ENCODE measurements at places on chromosomes 13 and 19.

DNA sequence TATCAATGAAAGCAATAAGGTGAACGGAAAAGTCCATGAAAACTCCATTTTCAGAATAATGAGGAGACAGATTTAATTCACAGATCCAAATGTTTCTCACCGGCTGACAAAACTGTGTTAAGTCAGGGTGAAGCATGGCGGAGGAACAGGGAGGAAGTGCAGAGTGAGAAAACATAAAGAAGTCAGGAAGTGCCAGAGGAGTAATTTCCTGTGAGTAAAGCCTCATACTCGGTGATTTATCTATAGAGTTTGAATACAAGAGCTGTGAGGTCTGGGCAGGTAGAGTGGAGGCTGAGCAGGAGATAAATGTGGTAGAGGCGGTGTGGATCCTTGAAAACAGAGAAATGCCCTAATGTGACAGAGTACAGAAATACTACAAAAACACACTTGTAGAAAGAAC is 11.4 kb downstream of the CARD8 start:
- no peak for DNase-seq

- no peak for DNase-seq
These were observed 503.4 kb downstream of the TBC1D4 start for GRCh38 chr13:74978591-74978990.

DNA sequence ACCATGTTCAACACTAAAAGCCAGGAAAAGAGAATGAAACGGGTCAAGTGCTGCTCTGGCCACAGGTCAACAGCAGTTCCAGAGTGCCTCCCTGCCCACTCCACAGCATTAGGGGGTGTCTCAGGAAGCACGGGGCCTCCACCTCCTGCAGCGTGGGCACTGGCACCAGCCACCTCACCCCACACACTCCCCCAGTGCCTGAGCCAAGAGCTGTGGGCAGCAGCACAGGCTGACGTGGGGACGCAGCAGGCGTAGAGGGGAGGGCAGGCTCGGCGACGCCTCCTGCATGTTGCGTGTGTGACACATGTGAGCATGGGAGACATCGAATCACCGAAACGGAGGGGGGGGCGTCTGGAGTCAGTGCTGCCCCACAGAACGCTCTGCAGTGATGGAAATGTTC is 21.4 kb upstream of the TMEM160 start:
- DNase-seq, result no peak

GRCh38 chr19:9668544-9668943 is 6.4 kb downstream of the ZNF562 start:
- no peak for DNase-seq

DNA sequence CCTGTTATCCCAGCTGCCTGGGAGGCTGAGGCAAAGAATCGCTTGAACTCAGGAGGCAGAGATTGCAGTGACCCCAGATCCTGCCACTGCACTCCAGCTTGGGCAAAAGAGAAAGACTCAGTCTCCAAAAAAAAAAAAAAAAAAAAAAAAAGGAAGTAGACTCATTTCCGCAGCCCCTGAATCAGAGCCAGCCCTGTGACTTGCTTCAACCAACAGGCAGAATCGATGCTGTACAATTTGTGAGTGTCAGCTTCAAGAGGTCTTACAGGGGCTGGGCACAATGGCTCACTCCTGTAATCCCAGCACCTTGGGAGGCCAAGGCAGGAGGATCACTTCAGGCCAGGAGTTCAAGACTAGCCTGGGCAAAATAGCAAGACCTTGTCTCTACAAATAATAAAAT is 12.8 kb downstream of the ANKRD27 start:
- no peak for DNase-seq

GRCh38 chr13:23202383-23202782 is 21.6 kb downstream of the SGCG start:
- DNase-seq, result no peak

DNA sequence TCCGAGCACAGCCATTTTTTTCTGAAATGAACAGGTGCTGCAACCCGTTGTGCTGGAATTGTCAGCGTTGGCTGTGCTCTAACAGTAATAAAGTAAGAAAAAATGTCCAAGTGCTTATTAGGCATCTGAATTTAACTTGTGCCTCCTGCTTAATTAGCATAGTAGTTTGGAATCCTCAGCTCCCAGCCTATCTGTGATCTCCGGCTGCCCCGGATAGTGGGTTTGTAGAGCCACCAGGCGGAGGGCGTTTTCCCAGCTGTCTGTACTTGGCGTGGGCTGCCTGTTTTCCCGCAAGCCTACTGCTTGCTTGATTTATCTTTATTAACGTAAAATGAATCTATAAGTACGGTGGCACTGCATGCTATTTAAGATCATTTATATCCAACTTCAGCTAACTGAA is 137.9 kb downstream of the MTUS2 start:
- no peak for DNase-seq

GRCh38 chr19:11496391-11497163 is 9.1 kb downstream of the ZNF653 start:
- peak; percentile 46 for DNase-seq

DNA sequence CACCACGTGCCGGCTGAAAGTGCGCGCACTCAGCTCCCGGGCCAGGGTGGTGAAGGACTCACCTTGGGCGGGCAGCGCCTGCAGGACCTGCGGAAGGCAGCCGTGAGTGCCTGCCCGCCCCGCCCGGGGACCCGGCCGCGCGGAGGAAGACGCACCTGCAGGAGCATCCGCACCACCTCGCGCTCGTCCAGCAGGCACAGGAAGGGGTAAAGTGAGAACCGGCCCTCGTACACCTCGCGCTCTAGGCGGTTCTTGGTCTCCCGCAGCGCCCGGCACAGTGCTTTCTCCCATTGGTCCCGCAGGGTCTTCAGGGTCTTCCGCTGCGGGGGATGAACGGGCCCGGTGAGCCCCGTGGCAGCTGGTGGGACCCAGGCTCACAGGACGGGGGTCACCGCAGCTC is 10.7 kb downstream of the POLRMT start:
- no peak for DNase-seq

DNA sequence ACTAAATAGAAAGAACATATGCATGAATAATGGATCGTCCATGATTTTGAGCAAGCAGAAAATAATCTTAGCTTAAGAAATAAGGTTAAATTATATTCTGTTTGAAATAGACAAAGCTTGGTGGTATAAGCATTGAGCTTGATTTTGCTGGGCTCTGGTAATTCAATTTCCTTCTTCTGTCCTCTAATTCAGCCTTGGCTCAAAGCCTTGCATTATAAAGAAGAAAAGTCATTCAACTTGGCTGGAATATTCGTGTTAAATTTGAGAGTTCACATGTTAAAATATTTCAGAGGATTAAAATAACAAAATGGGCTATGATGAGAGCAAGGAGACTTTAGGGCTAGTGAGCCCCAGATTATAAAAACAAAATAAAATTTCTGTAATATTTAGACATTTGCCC is 415.4 kb upstream of the PCDH20 start:
- no peak for DNase-seq

DNA sequence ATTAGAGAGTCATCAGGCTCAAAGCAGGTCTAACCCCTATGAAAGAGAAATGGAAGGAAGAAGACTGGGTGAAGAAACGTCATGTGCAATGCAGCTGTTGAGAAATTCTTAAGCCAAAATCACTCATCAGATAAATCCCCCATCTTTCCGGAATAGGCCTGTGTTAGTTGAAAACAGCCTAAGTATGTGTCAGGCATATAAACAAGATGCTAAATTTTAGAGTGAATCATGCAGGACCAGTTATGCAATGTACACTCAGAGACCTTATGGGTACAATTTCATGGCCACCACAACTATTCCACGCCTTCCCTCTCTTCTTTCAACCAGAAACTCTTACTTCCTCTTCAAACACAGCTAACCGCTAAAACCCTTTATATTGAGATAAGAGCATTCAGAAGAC is 717.7 kb upstream of the ATXN8OS start:
- DNase-seq, result no peak

- no peak for DNase-seq
These were observed 2.0 kb downstream of the ZSCAN1 start for GRCh38 chr19:58035863-58036262.
